Mucosa of descending colon (tissue), 3 donors: ENCODE measurements at places on chromosomes 12 and 14.
A peak's percentile ranks its signal among the peaks of the same experiment; 100 is the strongest.

DNA sequence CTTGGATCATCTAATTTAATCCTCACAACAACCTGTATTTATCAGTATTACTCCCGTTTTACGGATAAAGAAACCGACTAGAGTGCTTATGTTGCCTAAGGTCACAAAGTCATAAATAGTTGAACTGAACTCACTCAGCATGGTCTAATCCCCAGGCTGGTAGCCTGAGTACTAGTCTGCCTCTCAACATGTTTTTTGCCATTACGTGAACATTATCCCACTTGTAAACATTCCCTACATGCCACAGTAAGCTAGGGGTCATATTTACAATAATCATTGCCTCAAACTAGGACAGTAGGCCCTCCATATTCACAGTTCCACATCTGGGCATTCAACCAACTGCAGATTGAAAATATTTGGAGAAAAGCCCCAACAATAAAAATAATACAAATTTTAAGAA lies 12.1 kb downstream of the SNRPF start:
- DNase-seq, result no peak

DNA sequence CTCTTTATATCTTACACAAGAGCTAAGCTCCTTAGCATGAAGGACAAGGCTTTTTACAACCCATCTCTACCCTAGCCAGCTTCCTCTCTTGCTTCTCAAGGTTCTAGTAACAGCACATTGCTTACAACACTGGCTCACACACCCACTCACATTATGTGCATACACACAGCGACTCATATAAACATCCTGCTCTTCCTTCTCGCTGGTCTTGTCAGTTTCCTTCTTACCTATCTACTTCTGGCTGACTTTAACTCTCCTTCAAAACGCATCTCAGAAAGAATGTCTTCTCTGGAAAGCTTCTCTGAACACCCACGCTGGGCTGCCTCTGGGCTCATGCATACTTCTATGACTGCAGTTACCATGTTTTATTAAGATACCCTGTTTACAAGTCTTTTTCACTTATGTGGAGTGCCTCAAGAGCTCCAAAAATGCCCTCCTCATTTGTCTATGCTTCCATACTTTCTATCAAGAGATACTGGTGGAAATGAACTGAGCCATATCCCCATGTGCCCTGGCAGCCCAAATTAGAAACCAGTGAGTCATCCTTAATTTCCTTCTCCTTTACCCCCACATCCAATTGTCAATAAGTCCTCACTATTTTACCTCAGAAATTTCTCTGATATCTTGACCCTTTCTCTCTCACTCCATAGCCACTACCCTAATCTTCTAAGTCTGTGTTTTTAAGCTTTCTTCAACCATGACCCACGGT lies 126.9 kb upstream of the KRAS start:
- no peak for DNase-seq

DNA sequence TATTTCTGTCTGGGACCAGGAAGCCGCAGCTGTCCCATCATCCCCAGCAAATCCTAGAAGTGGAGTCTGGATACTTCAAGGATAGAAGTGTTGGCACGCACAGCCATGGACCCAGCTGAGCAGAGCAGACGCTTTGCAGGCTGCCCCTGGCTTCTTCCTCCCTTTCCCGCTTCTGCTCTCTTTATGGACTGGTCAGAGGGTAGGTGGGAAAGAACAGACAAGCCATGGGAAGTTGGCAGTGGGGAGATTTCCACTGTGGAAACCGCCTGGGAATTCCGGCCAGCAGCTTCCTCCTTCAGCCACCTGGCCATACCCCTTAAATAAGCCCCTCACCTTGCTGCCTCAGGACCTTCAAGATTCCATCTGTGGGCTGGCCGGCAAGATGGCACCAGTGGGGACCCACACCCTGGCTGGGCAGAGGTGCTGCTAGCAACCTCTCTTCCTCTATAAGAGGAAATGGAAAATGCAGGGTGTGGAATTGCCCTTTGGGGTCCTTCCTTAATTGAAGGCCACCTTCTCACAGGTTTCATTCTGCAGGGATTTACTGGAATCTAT lies 20.6 kb downstream of the OTUB2 start:
- DNase-seq, result no peak

- DNase-seq, result no peak
Measured at GRCh38 chr12:32864731-32865130, 31.8 kb downstream of the PKP2 start.

- DNase-seq, result peak; percentile 37
Measured at GRCh38 chr14:104970231-104971068, 7.7 kb downstream of the AHNAK2 start.

GRCh38 chr14:74875204-74875603 lies 741 bp downstream of the PROX2 start:
- no peak for DNase-seq

DNA sequence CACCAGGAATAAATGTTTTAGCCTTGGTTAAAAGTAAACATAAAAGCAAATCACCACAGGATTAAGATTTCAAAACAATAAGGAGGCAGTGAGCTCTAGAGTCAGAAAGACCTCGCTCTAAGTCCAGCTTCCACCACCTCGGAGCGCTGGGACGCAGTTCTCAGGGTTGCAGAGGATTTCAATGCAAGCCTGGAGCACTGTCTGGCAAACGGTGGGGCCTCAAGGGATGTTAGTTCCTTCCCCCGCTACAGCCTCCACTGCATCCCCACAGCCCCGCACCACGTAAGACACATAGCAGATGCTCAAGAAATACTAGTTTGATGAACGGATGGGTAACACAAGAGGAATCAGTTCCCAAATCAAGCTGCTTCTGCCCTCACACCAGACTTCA lies 39.3 kb upstream of the TMCC3 start:
- no peak for DNase-seq

GRCh38 chr14:27863166-27863565 lies 903.4 kb upstream of the FOXG1 start:
- no peak for DNase-seq

GRCh38 chr14:90815822-90816662 lies at the start of gene TTC7B:
TTC7B (minus strand) TSS chr14:90816430; CDS start chr14:90816295, 135 bp downstream.
- DNase-seq, result peak; percentile 61

DNA sequence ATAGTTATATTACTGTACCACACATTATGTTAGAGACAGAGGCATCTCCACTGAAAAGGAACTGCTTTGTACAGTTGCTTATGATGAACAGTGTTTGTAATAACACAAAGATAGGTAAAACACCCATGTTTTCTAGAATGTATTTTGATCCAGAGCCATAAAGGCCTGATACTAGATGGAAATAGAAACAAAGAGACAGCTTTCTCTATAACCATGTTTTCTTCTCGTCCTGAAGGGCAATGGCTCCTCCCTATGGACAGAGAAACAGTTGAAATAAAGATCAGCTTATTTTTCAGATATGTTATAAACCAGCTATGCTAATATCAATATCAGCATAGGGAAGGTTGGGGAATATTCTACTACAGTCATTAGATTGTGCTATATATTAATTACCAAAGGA lies 109.2 kb downstream of the ATXN7L3B start:
- no peak for DNase-seq

GRCh38 chr14:102824832-102825231 lies 47.6 kb downstream of the TRAF3 start:
- no peak for DNase-seq

DNA sequence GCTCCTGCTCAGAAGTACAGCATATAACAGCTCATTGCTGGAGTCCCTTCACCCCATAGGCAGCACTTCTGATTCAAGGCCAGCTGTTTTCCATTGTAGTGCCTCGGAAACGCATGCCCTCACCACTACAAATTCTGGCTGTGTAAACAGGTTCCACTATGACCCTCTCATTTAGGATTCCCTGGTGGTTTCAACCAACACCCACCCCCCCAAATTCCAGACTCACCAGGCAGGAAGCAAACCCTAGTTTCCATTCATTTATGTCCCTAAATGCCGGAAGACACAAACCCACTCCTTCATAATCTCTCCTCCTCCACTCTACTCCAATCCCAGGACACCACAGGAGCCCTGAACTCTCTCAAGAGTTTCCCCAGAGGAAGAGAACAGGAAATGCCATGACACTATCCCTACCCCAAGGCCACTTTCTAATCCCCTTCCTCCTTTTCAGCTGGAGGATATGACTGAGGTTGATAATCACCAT lies 75.9 kb upstream of the TMPO start:
- DNase-seq, result no peak

- no peak for DNase-seq
Measured at GRCh38 chr12:109500406-109501185, 23.2 kb downstream of the UBE3B start.

DNA sequence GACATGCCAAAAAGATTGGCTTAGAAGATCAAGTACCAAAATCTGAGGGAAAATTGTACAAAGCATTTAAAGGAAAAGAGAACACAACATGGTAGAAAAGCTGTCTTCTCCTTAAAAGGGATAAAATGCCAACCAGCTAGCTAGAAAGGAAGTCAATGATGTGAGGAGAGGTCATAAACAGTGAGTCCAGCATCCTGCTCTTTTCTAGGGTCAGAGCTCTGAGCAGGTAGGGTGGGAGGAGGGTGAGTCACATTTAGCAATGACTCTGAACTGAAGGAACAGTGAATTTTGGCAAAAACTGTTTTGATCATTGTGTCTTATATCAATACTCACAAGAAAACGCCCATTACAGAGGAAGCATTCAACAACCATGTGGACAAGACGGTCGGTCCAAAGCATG lies 322.3 kb downstream of the DAD1 start:
- DNase-seq, result no peak

- DNase-seq, result peak; percentile 50
Measured at GRCh38 chr12:53005215-53005985, 856 bp upstream of the EIF4B start.

DNA sequence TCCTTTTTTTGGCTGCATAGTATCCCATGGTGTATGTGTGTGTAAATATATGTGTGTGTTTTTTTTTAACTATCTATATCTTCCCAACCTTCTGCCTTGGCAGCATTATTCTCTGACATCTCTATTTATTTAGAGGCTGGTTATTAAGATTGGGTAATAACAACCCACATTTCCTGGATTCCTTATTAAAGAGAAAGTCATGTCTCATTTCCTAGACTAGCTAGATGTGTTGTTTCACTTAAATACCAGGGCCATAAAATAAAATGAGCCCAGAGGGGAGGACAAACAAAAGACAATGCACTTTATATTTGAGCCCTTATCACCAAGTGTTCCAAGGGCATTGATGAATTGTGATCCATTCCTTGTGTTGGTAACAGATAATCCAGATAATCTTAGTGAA lies 169.1 kb downstream of the SLC5A8 start:
- no peak for DNase-seq

- DNase-seq, result no peak
Measured at GRCh38 chr14:53017837-53018236, 67.0 kb upstream of the FERMT2 start.

- DNase-seq, result no peak
Measured at GRCh38 chr12:66244446-66244845, 55.4 kb downstream of the IRAK3 start.

- DNase-seq, result peak; percentile 90
Measured at GRCh38 chr12:89525824-89526770, at the start of gene POC1B. POC1B (minus strand) TSS chr12:89526047; CDS start chr12:89525895, 152 bp downstream.

- no peak for DNase-seq
Measured at GRCh38 chr12:55467836-55468235, 2.1 kb downstream of the OR6C70 start.

DNA sequence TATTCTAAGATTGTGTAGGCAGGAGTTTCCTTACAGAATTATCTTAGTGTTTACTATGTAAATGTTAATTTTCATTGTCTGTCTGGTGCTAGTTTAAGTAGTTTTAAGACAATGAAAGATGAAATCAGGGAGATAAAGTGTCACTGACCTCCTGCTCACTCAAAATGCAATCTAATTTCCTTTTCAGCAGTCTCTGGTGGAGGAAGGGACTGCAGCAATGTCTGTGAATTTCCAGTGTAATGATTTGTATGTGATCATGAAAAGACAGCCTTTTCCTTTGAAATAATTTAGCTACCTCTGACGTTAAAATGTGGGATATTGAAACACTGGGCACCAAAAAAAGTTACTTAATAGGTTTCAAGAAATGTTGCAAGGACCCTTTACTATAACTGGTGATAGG lies 779.7 kb upstream of the FLRT2 start:
- no peak for DNase-seq

- no peak for DNase-seq
Measured at GRCh38 chr12:2550561-2551411, 244.0 kb upstream of the FKBP4 start.

GRCh38 chr14:55107766-55108554 lies 21.1 kb upstream of the LGALS3 start:
- DNase-seq, result peak; percentile 81

DNA sequence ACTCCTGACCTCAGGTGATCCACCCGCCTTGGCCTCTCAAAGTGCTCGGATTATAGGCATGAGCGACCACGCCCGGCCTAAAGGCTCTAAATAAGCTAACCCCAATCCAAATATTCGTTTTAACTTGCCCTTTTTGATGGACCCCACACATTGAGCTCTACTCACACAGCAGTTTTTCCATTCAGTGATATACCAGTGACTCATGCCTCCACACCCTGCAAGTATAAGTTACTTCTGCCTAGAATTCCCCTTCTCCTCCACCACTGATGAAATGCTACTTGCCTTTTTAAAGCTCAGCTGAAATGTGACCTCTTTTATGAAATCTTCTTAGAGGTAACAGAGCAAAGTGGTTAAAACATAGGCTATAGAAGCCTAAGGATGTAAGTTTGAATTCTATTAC lies 68.8 kb downstream of the EXOC5 start:
- DNase-seq, result no peak

- DNase-seq, result no peak
Measured at GRCh38 chr14:59474172-59474571, 9.0 kb upstream of the GPR135 start.

DNA sequence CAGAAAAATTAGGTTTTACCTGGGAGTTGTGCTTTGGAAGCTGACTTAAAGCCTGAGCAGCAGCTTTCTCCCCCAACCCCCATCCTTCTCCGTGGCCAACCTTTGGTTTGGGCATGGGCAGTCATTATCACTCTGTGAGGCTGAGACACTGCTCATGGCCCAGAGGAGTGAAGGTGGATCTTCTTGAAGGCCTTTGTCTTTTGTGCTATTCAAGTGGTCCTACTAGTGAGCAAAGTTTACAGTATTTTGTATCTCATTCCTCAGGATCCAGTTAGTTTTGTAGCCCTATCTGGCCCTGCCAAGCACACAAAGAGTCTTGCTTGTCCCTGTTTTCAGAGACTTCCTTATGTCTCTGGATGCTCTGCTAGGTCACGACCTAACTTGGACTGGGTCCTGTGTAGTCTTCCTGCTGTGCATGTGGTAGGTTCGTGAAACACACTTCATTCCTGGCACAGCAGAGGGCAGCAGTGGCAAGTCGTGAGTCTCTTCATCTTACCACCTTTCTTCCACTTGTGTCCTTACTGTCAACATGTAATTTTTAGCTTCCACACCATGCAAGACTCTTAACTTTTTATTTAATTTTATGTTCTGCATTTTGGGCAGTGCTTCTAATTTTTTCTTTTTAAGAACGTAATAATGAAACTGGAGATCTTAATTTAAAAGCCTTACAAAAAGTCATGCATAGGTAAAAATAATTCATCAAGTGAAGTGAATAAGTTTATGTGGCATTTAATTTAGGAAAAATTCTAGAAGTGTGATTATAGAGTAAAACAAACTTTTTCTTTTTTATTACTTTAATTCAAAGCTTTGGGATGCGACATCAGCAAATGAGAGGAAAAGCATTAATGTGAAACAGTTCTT lies 53.7 kb downstream of the APAF1 start:
- peak; percentile 44 for DNase-seq

GRCh38 chr12:1844223-1844622 lies 23.9 kb downstream of the LRTM2 start:
- no peak for DNase-seq
